Mammary epithelial cell (primary cell): ENCODE measurements at places on chromosomes 7 and 10. TPM values are rescaled to one million over a fixed set of nuclear protein-coding genes. Genes with fewer than 3 reads are reported as not detected.

HECW1 gene
- total RNA-seq = not detected

- no peak for DNase-seq
Measured at GRCh38 chr10:385571-386300, 250.5 kb downstream of the ZMYND11 start.

- no peak for DNase-seq
Measured at GRCh38 chr10:14667781-14668180, 106.9 kb downstream of the FAM107B start.

- DNase-seq = no peak
Measured at GRCh38 chr10:12875100-12875499, 126.4 kb downstream of the CCDC3 start.

DNA sequence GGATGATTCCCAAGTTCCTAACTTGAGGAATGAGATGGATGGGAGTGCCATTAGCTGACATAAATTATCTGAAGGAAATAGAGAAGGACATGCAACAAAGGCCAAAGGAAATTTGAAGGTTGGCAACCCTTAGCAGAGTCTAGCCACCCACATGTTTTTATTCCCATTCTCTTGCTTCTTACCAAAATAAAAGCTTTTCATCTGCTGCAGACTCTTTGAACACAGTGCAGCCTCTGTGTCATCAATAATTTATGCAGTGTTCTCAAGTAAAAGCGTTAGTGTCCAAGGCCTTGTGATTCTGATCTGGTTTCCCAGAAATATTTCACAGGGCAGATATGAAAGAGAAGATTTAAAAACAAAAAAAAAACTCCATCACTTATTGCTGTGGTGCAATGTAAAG, 98.5 kb downstream of the ST7 start:
- no peak for DNase-seq

GRCh38 chr10:78688901-78689583, 379.7 kb upstream of the ZMIZ1 start:
- no peak for DNase-seq
